ENCODE measurements at places on chromosomes 16 and 17.

GRCh38 chr16:1706386-1707192, 594 bp downstream of the MAPK8IP3 start:
- DNase-seq: no peak

GRCh38 chr17:50484386-50485155, 5.9 kb downstream of the RSAD1 start:
- no peak for DNase-seq

GRCh38 chr16:68892214-68892613, 48.9 kb downstream of the TANGO6 start:
- DNase-seq: no peak

DNA sequence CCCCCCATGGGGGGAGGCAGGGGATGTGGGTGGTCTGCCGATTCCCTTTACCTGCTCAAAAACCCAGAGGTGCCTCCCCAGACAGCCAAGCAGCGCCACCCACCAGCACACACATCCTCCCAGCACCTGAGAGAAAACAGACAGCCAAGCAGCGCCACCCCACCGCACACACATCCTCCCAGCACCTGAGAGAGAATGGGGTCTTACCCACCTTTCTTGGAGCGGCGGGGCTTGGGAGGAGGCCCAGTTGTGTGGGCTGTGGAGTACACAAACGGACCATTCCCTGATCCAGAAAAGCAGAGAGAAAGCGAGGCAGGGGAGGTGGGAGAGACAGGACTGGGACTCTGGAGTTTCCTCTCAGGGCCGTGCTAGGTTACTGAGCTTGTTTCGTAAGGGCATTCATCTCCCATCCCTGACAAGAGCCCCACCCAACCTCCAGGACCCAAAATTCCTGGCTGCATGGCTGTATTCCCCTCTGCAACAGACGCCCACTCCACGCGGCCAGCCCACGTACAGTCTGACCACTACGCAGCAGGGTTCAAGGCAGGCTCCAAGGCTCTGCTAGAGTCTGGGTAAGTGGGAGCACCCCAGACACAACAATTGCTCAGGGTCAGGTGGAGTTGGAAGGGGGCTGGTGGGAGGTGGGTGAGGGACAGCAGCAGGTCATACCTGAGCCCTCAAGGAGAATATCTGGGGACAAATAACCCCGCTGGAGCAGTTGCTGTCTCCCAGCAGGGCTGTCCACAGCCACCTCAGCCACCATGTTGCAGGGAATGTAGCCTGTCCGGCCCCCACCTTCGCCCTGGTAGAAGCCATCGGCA, 22.3 kb downstream of the TSPOAP1 start:
- no peak for DNase-seq

- no peak for DNase-seq
Observed at GRCh38 chr17:42950044-42950783, 14.0 kb downstream of the AARSD1 start.

GRCh38 chr17:70499067-70499786, 329.9 kb downstream of the KCNJ2 start:
- DNase-seq: no peak

- no peak for DNase-seq
Observed at GRCh38 chr16:25606069-25606468, 85.7 kb upstream of the HS3ST4 start.

GRCh38 chr16:51154271-51155171, 3.5 kb upstream of the SALL1 start:
- no peak for DNase-seq

- no peak for DNase-seq
Observed at GRCh38 chr17:46785696-46786095, 32.8 kb downstream of the WNT3 start.

DNA sequence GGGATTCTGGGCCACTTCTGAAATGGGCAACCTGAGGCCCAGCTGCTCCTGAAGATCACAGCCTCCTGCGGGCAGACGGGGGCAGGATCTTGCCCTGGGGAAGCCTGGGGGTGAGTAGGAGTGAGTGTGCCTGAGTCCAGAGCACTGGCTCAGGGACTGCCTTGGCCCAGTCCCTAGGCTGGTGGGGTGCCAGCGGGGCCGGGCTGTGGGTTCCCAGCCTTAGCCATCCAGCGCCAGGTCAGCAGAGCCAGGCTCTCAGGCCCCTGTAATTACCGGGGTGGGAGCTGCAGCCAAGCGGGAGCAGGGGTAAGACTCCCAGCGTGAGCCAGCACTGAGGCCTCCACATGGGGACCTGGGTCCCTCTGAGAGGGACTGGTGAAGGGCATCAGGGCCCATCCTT, 8.2 kb downstream of the SPNS2 start:
- no peak for DNase-seq
